ENCODE measurements at places on chromosomes 4 and X. TPM values are rescaled to one million over a fixed set of nuclear protein-coding genes. Genes with fewer than 3 reads are reported as not detected.
A peak's percentile ranks its signal among the peaks of the same experiment; 100 is the strongest.

The CENPI gene
- total RNA-seq: 3.0 TPM

GRCh38 chrX:134718966-134719317, 60.7 kb upstream of the PLAC1 start:
- H3K36me3 ChIP-seq: no peaks in the 10 kb centered on the region
- peak overlapping the region; percentile 28 for H3K27ac ChIP-seq
- H3K4me3 ChIP-seq: no peak overlapping the region
- no peaks in the 10 kb centered on the region for H3K27me3 ChIP-seq

GRCh38 chr4:138299881-138300280, 57.7 kb upstream of the SLC7A11 start:
- H3K27me3 ChIP-seq: no peaks in the 10 kb centered on the region
- DNase-seq: no peak
- no peaks in the 10 kb centered on the region for H3K36me3 ChIP-seq

The SHROOM4 gene
- total RNA-seq: 4.3 TPM

GRCh38 chrX:25015486-25016360, at the start of gene ARX:
TSS of gene ARX (minus strand) at chrX:25015965. CDS start at chrX:25015737, 228 bp downstream.
- no peaks in the 10 kb centered on the region for H3K36me3 ChIP-seq
- peaks cover 12% of the 10 kb centered on the region for H3K4me1 ChIP-seq
- DNase-seq: no peak
- H3K27me3 ChIP-seq: peaks cover 97% of the 10 kb centered on the region

- H3K36me3 ChIP-seq: no peaks in the 10 kb centered on the region
- H3K4me1 ChIP-seq: no peaks in the 10 kb centered on the region
- no peak overlapping the region for H3K4me3 ChIP-seq
- no peak overlapping the region for H3K27ac ChIP-seq
- H3K27me3 ChIP-seq: no peaks in the 10 kb centered on the region
These were observed 113.2 kb downstream of the USP9X start for GRCh38 chrX:41198410-41198809.

GRCh38 chr4:13344216-13344615, 139.9 kb downstream of the RAB28 start:
- no peak overlapping the region for H3K27ac ChIP-seq
- no peaks in the 10 kb centered on the region for H3K4me1 ChIP-seq
- no peaks in the 10 kb centered on the region for H3K27me3 ChIP-seq
- no peaks in the 10 kb centered on the region for H3K36me3 ChIP-seq
- no peak overlapping the region for H3K4me3 ChIP-seq

The CXCL11 gene
- total RNA-seq: not detected

GRCh38 chr4:141216002-141216761, 4.5 kb upstream of the ZNF330 start:
- H3K27ac ChIP-seq: peak overlapping the region; percentile 33
- no peaks in the 10 kb centered on the region for H3K36me3 ChIP-seq
- no peaks in the 10 kb centered on the region for H3K4me1 ChIP-seq
- H3K27me3 ChIP-seq: no peaks in the 10 kb centered on the region
- no peak for DNase-seq

- H3K4me3 ChIP-seq: no peak overlapping the region
- no peaks in the 10 kb centered on the region for H3K36me3 ChIP-seq
- no peak overlapping the region for H3K27ac ChIP-seq
- H3K4me1 ChIP-seq: no peaks in the 10 kb centered on the region
- no peaks in the 10 kb centered on the region for H3K27me3 ChIP-seq
- no peak for DNase-seq
These were observed 399.8 kb upstream of the MAD2L1 start for GRCh38 chr4:120466429-120466828.

The TMSB15C gene
- total RNA-seq: 1.2 TPM

The TLR1 gene
- 10.9 TPM for total RNA-seq

- DNase-seq: no peak
- H3K4me1 ChIP-seq: peaks cover 39% of the 10 kb centered on the region
- H3K27me3 ChIP-seq: no peaks in the 10 kb centered on the region
- no peak overlapping the region for H3K4me3 ChIP-seq
These were observed 27.8 kb downstream of the TBC1D1 start for GRCh38 chr4:37918653-37919052.

The SYTL5 gene
- 0.36 TPM for total RNA-seq

The RS1 gene
- not detected for total RNA-seq

- H3K4me3 ChIP-seq: no peak overlapping the region
- H3K4me1 ChIP-seq: no peaks in the 10 kb centered on the region
- no peaks in the 10 kb centered on the region for H3K27me3 ChIP-seq
- no peaks in the 10 kb centered on the region for H3K36me3 ChIP-seq
- no peak overlapping the region for H3K27ac ChIP-seq
These were observed 23.3 kb downstream of the PRKX start for GRCh38 chrX:3690140-3690539.

GRCh38 chrX:70046978-70047377, 2.8 kb downstream of the AWAT2 start:
- H3K27ac ChIP-seq: no peak overlapping the region
- H3K27me3 ChIP-seq: no peaks in the 10 kb centered on the region
- H3K36me3 ChIP-seq: no peaks in the 10 kb centered on the region
- no peak for DNase-seq
- H3K4me1 ChIP-seq: no peaks in the 10 kb centered on the region

DNA sequence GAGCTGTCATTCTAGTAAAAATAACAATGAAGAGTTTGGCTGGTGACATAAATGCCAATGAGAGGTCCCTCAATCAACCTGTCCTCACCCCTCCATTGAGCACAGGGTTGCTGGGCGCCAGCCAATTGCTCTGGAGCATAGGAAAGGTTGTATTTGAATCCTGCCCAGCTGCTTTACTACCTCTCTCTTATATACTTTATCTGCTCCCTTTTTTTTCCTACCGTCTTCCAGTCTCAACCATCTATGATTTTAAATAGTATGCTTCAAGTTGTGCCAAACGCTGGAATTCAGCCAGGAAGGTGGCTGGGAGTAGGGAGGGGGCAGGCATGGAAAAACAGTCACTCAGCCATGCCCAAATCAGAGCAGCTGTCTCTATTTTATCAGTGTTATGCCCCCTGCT, 153.8 kb downstream of the NR3C2 start:
- H3K36me3 ChIP-seq: no peaks in the 10 kb centered on the region
- H3K27ac ChIP-seq: no peak overlapping the region
- H3K27me3 ChIP-seq: no peaks in the 10 kb centered on the region

The PAGE2 gene
- not detected for total RNA-seq

The ZNF185 gene
- 3.8 TPM for total RNA-seq

GRCh38 chrX:131762802-131763234, 218.9 kb downstream of the OR13H1 start:
- peak; percentile 75 for DNase-seq
- peak overlapping the region; percentile 71 for H3K27ac ChIP-seq
- H3K27me3 ChIP-seq: no peaks in the 10 kb centered on the region
- H3K4me1 ChIP-seq: peaks cover 3% of the 10 kb centered on the region
- peak overlapping the region; percentile 14 for H3K4me3 ChIP-seq

The KIAA0232 gene
- 67.9 TPM for total RNA-seq

GRCh38 chr4:52585379-52585778, 73.7 kb downstream of the USP46 start:
- H3K4me3 ChIP-seq: no peak overlapping the region
- no peak for DNase-seq
- no peak overlapping the region for H3K27ac ChIP-seq
- H3K4me1 ChIP-seq: no peaks in the 10 kb centered on the region
- H3K36me3 ChIP-seq: no peaks in the 10 kb centered on the region
- no peaks in the 10 kb centered on the region for H3K27me3 ChIP-seq

The AR gene
- total RNA-seq: 9.1 TPM

The SMIM14 gene
- 33.9 TPM for total RNA-seq

The ENPP6 gene
- 0.66 TPM for total RNA-seq

GRCh38 chrX:155819966-155820491, 61.1 kb upstream of the VAMP7 start:
- no peaks in the 10 kb centered on the region for H3K36me3 ChIP-seq
- H3K27me3 ChIP-seq: no peaks in the 10 kb centered on the region
- H3K4me3 ChIP-seq: no peak overlapping the region
- no peaks in the 10 kb centered on the region for H3K4me1 ChIP-seq
- peak; percentile 79 for DNase-seq

DNA sequence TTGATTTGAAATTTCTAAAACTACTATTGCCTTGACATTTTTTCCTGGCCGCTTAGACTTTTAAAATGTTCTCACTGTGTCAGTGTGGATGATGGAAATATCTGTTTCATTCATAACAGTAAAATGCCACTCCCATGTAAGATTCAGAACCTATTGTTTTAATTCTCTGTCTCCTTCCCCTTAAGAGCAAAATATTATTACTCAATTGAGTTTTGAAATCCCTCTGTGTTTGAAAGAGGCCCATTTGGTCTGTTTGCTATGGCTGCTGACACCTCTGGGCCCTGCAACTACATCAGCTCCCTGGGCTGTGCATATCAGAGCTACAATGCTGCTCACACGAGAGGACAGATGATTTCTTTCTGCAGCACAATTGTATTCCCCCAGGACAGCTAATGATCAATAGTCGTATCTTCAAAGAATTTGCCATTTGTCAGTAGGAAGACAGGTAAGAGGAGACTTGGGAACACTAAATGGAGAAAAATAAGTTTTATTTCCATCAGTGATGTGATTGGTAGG, 388.0 kb upstream of the GALNT7 start:
- H3K4me3 ChIP-seq: no peak overlapping the region
- no peak for DNase-seq
- no peaks in the 10 kb centered on the region for H3K4me1 ChIP-seq
- H3K27ac ChIP-seq: no peak overlapping the region

- H3K4me3 ChIP-seq: peak within 1 kb of the TSS; percentile 91
- peaks cover 44% of the 10 kb centered on the region for H3K4me1 ChIP-seq
- no peaks in the 10 kb centered on the region for H3K36me3 ChIP-seq
- peak; percentile 92 for DNase-seq
- H3K27ac ChIP-seq: peak within 1 kb of the TSS; percentile 93
These were observed at the start of gene FNIP2 for GRCh38 chr4:158768555-158769174. TSS of gene FNIP2 (plus strand) at chr4:158769026. CDS start at chr4:158769213, 187 bp downstream.

DNA sequence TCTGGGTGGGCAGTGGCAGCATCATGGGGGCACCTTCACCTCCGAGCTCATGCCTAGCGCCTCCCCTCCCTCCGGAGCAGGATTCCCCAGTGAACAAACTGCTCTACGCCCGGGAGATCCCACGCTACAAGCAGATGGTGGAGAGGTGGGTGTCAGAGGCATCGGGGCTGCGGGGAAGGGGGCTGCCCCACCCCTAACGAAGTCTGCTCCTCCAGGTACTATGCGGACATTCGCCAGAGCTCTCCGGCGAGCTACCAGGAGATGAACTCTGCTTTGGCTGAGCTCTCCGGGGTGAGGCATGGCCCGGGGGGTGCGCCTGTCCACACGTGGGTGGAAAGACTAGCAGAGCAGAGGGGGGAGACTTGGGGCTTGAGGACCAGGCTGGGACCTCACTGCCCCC, 2.7 kb upstream of the SRPK3 start:
- no peak overlapping the region for H3K4me3 ChIP-seq
- DNase-seq: no peak
- H3K36me3 ChIP-seq: peaks cover 24% of the 10 kb centered on the region
- peaks cover 26% of the 10 kb centered on the region for H3K4me1 ChIP-seq
- peaks cover 3% of the 10 kb centered on the region for H3K27me3 ChIP-seq
- H3K27ac ChIP-seq: no peak overlapping the region

DNA sequence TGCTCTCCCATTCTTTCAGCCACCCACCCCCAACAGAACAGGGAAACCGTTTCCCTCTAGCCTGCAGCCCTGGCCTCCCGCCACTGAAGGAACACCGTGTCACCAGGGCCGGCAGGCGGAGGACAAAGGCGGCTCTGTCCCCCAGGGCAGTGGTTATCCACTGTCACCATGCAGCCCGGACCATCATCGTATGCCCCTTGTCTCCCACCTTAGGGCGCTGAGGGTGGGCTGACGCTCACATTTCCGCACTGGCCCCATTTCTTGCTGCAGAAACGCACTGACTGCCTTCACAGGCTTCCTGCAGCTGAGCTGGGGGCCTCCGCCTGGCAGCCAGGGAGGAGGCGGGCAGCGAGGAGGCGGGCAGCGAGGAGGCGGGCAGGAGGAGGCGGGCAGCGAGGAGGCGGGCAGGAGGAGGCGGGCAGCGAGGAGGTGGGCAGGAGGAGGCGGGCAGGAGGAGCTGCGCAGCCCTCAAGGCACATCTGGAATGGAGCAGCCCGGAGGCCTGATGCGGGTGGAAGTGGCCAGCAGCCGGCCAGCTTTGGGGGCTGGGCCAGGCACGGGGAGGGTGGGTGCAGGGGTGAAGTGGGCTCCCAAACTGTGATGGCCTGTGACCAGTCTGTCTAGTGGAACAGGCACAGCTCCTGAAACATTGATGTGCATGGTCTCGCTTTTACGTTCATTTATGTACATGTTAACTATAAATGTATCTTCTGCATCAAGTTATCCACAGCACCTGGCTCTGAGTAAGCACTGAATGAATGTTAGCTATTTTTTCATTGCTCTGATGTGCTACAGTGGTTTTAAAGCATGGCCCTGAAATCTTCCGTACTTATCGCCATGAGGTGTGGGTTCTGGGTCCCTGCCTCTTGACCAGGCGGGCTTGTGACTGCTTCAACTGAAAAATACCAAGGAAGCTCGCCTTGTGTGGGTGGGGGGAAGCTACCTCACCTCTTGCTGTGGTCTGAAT, 20.6 kb upstream of the KIAA0232 start:
- no peaks in the 10 kb centered on the region for H3K27me3 ChIP-seq
- no peak for DNase-seq
- H3K27ac ChIP-seq: no peak overlapping the region
- no peak overlapping the region for H3K4me3 ChIP-seq

The TRIM2 gene
- 31.9 TPM for total RNA-seq

The SUPT20HL1 gene
- total RNA-seq: 0.36 TPM

DNA sequence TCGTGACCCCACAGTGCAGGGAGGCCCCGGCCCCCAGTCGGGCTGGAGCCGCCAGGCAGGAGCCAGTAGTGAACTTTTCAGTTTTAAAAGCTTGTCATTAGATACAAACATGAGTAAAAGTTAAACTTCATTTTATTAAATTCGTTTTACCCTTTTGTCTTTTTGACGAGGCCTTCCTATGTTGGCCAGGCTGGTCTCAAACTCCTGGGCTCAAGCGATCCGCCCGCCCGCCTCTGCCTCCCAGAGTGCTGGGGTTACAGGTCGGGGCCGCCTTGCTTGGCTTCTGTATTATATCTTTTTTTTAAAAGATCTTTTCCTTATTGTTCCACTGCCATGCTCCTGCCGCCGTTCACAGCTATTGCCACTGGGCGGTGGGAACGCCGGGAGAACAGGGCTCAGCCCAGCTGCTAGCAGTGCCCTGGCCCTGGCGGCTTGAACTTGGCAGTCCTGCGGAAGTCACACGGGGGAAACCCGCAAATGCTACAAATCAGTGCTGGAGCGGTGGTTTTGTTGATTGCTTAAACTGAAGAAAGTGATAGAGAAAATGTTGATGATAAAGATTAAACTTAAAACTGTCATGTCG, 968 bp upstream of the NELFA start:
- DNase-seq: no peak
- H3K27me3 ChIP-seq: no peaks in the 10 kb centered on the region
- peaks cover 17% of the 10 kb centered on the region for H3K4me1 ChIP-seq
- peak overlapping the region; percentile 96 for H3K4me3 ChIP-seq
- H3K27ac ChIP-seq: peak overlapping the region; percentile 92
- H3K36me3 ChIP-seq: no peaks in the 10 kb centered on the region

- H3K4me3 ChIP-seq: no peak overlapping the region
- H3K36me3 ChIP-seq: no peaks in the 10 kb centered on the region
- no peaks in the 10 kb centered on the region for H3K27me3 ChIP-seq
- H3K27ac ChIP-seq: no peak overlapping the region
- no peak for DNase-seq
These were observed 42.5 kb downstream of the ZBTB49 start for GRCh38 chr4:4332529-4332928.

GRCh38 chrX:41382714-41383645, 49.0 kb downstream of the DDX3X start:
- H3K36me3 ChIP-seq: no peaks in the 10 kb centered on the region
- no peak overlapping the region for H3K27ac ChIP-seq
- no peak overlapping the region for H3K4me3 ChIP-seq
- no peak for DNase-seq
- H3K4me1 ChIP-seq: no peaks in the 10 kb centered on the region
- no peaks in the 10 kb centered on the region for H3K27me3 ChIP-seq
